ENCODE measurements at places on chromosomes 3 and 15.

DNA sequence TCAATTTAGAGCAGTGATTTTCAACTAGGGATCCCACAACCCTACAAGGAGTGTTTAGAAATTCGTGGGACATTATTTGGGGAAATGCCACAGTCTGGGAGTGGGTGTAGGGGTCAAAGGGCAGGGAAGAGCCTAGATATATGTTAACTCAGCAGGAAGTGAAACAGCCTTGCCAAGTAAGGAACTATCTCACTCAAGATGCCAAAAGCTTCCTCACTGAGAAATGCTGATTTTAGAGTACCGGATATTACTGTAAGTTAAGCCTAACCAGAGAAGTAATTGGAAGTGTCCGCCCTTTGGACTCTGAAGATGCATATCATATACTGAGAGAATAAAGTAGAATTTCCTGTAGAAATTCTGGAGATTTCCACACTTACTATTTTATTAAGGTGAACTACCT is 158.6 kb downstream of the BBX start:
- DNase-seq, result peak; percentile 78

- DNase-seq, result no peak
Measured at GRCh38 chr15:43168192-43169107, 16.8 kb upstream of the CCNDBP1 start.

DNA sequence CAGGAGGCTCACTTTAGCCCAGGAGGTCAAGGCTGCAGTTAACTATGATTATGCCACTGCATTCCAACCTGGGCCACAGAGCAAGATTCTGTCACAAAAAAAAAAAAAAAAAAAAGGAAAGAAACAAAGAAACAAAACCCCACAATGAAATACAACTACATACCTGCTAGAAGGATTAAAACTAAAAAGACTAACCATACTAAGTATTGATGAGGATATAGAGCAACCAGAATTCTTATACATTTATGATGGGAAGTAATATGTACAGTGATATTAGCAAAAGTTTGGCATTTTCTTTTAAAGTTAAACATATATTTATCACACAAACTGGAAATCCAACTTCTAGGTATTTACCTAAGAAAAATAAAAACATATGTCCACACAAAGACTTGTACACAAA is 40.2 kb upstream of the FOXB1 start:
- DNase-seq, result no peak

- no peak for DNase-seq
Measured at GRCh38 chr3:179981646-179982045, 55.1 kb downstream of the PEX5L start.

GRCh38 chr15:35061825-35062737 is 23.0 kb downstream of the NANOGP8 start:
- DNase-seq, result no peak

DNA sequence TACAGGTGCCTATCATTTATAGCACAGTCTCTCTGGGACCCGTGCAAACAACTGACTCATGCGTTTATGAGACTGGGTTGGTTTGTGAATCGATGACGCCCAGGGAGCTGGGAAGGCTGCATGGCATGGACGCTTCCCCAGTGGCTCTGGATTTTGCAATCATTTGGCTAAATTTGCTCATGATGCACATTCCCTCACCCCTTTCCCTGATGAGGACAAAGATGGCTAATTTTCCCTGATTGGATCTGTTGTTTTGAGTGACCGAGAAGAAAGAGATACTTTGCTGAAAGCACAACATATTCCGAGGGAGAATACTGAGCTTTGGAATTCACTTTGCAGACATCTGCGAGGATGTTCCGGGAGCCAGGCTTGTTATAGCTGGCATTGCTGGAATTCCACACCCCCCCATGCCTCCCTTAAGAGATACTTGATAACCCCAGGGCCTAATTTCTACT is 51.1 kb downstream of the CGNL1 start:
- DNase-seq, result no peak

GRCh38 chr3:184726497-184726896 is 14.6 kb upstream of the MAGEF1 start:
- DNase-seq, result no peak

- no peak for DNase-seq
Measured at GRCh38 chr3:194035406-194036138, 100.4 kb upstream of the HES1 start.

- DNase-seq, result no peak
Measured at GRCh38 chr15:33064878-33065277, 129.6 kb downstream of the FMN1 start.

- DNase-seq, result no peak
Measured at GRCh38 chr3:100574536-100574935, 34.9 kb upstream of the ADGRG7 start.
